Putamen (tissue), 1 donor: ENCODE measurements at places on chromosomes 1 and 21.
A peak's percentile ranks its signal among the peaks of the same experiment; 100 is the strongest.

DNA sequence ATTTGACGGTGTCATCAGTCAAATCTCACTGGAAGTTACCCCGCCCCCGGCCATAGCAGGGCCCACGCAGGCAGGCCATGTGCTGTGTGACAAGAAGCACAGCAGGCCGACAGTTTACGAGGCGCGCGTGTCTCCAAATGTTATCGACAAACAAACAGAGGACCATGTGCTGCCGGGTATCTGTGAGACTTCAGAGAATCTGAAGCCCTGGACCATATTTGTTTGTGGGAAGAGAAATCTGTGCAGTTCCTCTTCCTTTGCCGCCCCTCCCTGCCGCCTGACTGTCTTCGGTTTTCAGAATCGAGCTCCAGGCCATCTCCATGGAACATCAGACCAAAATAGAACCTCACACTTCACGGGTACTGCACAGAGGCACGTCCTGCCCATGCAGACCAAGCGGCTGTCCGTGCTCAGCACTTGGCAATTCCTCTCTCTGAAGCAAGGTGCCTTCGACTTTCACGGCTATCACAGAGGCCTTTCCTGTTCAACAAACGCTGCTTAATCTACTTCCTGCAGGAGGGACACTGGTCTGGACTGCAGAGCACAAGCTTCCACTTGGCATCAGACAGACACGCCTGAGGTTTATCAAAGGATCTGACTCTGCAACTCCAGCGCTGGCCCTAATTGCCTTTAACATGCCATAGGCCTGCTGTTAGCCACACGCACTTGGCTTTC is 135.7 kb upstream of the KRTAP19-8 start:
- peak; percentile 41 for DNase-seq

- DNase-seq, result no peak
Observed at GRCh38 chr1:50419192-50419906, 3.9 kb downstream of the DMRTA2 start.

- DNase-seq, result no peak
Observed at GRCh38 chr1:1329304-1330210, 1.5 kb upstream of the TAS1R3 start.

DNA sequence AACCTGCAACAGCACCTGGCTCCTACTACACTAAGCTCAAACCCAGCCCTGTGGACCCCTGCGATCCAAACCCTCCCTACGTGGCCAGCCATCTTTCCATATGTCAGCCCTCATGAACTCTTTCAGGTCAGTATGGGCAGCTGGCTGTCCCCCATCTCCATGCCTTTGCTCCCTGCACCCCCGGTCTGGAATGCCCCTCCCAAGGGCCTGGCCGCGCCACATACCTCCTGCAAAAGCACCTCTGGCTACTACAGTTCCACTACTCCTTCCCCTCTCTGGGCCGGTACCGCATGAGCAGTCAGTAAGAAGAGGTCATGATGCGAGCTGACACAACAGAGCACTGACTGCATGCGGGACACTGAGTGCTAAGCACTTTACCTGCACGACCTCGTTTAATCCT is 10.0 kb upstream of the TAGLN2 start:
- no peak for DNase-seq

GRCh38 chr1:180258935-180259334 is 28.9 kb downstream of the LHX4 start:
- DNase-seq, result no peak

GRCh38 chr1:39852876-39853275 is 30.4 kb downstream of the TRIT1 start:
- no peak for DNase-seq

DNA sequence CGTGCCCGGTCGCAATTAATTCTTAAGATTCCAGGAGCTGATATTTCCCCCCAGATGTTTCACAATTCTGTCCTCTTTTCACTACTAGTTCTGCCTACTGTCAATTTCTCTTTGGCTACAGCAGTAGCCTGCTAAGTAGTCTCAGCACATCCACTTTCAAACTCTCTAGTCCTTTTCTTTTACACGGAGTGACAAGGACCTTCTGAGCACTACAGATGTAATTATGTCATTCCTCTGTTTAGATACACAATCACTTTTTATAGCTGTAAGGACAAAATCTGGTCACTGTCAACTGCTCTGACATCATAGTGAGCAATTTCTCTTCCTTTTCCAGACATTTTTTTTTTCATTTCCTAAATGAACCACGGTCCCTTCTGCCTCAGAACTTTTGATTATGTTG is 421.7 kb upstream of the CHRM3 start:
- no peak for DNase-seq

- DNase-seq, result no peak
Observed at GRCh38 chr21:25664491-25664931, 25.5 kb downstream of the JAM2 start.

GRCh38 chr1:35857830-35858229 is 25.2 kb upstream of the AGO1 start:
- DNase-seq, result peak; percentile 12

- DNase-seq, result no peak
Observed at GRCh38 chr1:116203181-116203723, 92.1 kb downstream of the MAB21L3 start.

DNA sequence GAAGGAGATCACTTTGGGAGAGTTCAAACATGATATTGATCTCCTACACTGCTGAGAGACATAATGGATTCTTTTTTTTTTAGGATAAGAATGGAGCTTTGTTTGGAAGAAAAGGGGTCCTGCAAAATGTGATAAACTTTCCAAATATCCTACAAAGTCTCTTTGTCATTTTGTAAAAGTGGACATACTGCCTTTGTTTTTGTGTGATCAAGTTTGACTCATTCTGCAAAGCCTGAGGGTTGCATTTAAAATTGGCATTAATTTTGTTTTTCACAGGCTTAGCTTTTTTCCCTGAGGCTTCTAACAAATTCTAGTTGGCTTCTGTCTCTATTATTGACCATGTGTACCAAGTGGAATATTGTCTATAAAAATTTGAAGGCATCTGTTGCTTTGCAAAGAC is 113.2 kb downstream of the AK5 start:
- DNase-seq, result peak; percentile 90

DNA sequence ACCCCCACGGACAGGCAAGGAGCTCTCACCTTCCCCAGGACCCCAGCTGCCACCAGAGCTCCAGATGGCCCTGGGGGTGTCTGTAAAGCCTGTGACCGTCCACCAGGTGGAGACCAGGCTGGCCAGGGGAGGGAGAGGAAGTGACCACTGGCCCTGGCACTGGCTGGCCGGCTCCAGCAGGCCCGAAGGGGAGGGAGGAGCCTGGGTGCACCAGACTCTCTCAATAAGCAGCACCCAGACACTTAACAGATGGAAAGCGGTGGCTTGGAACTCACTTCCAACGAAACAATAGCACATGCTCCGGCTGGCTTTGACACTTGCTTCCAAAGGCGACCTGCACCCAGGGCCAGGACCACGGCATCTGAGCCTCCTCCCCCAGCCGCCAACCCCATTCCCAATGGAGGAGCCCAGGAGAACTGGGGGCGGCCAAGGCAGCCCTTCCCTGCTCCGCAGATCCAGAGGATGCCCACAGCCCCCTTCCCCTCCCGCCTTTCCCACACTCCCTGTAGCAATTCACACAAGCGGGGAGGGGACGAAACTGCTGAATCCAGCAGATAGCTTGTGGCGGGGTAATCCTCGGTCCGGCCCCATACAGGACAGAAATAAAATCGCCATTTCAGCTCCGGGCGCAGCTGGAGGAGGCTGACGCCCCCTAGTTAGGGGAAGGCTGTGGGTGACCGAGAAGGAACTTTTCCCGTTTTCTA is 742 bp upstream of the PDE9A start:
- no peak for DNase-seq

DNA sequence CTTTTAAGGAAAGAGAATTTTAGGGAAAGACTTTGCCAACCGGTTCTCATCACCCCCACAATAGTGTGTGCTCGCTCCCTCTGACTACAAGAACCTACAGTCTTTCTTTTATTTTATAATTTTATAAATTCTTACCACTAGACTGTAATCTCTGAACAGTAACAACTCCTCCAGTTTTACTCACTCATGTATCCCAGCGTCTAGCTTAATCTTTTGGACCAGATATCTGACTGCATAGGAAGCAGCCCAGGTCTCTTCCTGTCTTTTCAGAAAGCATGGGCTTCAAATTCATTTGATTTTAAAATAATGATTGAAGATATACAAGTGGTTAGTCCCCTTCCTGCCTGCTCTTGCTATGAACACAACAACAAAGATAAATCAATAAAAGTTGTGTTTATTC is 19.0 kb upstream of the DUSP10 start:
- no peak for DNase-seq

GRCh38 chr1:179091691-179092165 is 9.9 kb downstream of the TOR3A start:
- DNase-seq, result no peak

GRCh38 chr1:26049531-26050247 is 3.8 kb upstream of the SLC30A2 start:
- DNase-seq, result no peak

GRCh38 chr1:228006034-228006785 is 588 bp upstream of the WNT3A start:
- no peak for DNase-seq

DNA sequence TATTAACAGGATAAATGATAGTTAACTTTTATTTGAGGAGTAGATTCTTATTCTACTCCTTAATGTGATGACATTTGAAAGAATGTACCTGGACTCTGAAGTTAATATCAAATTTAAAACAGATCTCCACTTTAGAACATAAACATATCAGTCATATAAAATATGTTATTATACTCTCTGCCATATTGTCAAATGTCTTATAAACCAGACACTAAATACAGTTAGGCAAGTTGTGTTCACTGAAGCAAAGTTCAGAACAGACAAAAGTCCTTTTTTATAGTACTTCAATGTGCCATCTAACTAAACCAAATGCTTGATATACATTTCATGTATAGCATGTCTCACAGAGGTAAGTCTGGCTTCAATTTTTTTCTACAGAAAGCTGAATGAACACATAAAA is 285.2 kb downstream of the AKT3 start:
- no peak for DNase-seq

DNA sequence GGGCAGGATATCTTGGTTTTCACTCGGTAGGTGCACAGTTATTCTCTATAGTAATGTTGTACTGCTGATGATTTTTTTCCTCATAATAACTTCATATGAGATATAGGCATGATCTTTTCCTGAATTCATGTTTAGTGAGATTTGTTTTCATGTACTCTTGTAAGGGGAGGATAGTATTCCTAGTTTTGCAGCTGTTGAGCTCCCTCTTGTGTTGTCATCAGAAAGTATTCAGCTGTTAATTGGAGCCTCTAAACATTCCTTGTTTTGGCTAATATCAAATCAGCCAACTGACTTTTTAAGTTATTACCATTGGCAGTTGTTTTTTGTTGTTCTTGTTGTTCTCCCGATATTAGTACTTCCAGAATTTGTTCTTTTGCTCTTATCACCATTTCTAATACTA is 24.4 kb downstream of the OR10R2 start:
- peak; percentile 22 for DNase-seq

DNA sequence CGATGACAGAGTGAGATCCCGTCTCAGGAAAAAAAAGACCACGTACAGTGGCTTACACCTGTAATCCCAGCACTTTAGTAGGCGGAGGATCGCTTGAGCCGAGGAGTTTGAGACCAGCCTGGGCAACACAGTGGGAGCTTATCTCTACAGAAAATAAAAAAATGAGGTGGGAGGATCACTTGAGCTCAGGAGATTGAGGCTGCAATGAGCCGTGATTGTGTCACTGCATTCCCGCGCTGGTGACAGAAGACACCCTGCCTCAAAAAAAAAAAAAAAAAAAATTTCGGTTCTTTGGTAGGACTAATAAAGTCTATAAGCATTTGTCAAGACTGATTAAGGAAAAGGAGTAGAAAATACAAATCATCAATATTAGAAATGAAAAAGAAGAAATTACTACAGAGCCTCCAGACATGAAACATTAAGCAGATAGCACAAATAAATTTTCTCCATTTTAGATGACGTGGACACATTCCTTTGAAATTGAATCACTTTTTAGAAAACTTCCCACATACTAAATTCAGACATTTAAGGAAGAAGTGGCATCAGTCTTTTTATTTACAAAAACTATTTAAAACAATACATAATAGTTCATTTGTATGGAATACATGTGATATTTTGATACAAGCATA is 30.4 kb downstream of the MORC3 start:
- DNase-seq, result no peak

GRCh38 chr1:209607102-209607794 is 23.7 kb downstream of the CAMK1G start:
- no peak for DNase-seq

- DNase-seq, result peak; percentile 85
Observed at GRCh38 chr1:15703562-15703961, 19.4 kb downstream of the PLEKHM2 start.

GRCh38 chr1:222285526-222285925 is 262.4 kb downstream of the HHIPL2 start:
- no peak for DNase-seq

DNA sequence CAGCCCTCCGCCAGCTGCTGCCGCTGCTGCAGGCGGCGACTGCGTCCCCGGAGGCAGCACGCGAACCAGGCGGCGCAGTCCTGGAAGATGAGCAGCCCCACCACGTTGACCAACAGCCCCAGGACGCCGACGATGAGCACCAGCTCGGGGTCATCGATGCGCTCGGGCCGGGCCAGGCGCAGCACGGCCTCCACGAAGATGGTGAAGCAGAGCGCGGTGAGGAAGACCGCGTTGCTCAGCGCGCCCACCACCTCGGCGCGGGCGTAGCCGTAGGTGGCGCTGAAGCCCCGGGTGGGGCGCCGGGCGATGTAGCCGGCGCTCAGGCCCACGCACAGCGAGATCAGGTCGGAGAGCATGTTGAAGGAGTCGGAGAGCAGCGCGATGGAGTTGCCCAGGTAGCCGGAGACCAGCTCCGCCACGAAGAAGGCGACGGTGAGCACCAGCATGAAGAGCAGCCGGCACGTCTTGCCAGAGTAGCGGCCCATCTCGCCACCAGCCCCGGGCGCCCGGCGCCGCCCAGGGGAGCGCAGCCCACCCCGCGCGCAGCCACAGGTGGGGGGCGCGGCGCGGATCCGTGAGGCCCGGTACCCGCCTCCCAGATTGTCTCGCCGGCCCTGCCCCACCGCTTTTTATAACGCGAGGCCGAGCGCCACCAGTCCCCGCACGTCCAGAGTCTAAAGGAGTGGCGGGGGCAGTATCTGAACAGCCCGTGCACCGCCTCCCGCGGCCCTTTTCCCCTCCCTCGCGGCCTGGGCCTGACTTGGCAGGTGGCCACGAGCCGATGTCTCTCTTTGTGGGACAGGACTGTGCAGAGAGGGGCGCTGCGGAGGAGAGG is at the start of gene SLC30A10:
Gene SLC30A10 (minus strand): TSS at position 602 of the 835 bp plus-strand sequence. CDS start 117 bp downstream, at position 485.
- DNase-seq, result peak; percentile 7

GRCh38 chr1:180609643-180610555 is 21.9 kb upstream of the XPR1 start:
- DNase-seq, result no peak

- no peak for DNase-seq
Observed at GRCh38 chr1:226181996-226182714, 4.4 kb downstream of the ACBD3 start.
